ENCODE measurements at places on chromosomes 12 and 14.

- no peak for DNase-seq
These were observed 9.6 kb downstream of the RDH16 start for GRCh38 chr12:56947633-56948456.

- peak; percentile 78 for DNase-seq
These were observed 9.3 kb upstream of the ESR2 start for GRCh38 chr14:64303471-64303917.

DNA sequence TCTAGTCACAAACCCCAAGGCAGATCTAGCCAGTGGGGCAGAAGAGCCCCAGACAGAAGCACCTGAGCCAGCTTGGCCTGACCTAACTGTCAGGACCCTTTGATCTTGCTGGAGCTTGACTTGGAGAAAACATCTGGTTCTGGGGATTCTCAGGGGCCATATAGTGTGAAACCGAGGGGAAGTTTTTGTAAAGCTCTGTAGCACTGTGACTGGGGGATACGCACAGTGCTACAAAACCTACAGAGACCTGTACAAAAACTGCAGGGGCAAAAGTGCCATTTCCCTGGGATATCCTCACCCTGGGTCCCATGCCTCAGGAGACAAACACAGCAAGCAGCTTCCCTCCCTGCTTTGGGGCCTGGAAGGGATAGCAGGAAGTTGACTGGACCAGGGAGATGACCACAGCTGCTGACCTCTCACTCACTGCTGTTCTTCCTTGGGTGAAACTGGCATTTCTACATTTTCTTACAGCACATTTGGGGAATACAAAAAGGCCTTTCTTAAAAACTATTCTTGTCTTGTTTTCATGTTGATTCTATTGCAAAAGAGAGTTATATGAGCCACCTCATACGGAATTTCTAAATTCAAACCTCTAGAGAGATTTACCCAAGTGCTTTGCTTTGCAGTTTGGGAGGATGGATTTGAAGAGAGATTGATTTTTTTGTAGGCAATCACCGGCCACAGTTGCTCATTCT lies 140.0 kb downstream of the DAD1 start:
- DNase-seq: no peak

DNA sequence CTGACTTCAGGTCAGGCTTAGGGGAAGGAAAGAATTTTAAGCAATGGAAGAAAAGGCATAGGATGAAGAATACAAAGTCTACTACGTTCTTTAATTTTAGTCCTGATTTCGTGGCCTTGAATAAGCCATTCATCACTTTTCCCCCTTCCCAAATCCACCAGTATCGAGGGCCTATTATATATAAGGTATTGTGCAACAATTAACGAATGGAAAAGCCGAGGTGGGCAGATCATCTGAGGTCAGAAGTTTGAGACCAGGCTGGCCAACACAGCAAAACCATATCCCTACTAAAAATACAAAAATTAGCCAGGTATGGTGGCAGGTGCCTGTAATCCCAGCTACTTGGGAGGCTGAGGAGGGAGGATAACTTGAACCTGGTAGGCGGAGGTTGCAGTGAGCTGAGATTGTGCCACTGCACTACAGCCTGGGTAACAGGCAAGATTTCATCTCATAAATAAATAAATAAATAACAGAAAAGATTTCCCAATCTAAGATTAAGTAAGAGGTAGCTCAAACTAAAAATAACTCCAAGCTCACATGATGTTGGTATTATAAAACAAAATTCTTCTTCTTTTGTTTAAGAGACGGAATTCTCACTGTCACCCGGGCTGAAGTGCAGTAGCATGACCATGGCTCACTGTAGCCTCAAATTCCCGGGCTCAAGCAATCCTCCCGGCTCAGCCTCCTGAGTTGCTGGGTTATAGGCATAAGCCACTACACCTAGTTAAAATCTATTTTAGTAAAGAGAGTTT lies 58.3 kb upstream of the NR2C1 start:
- DNase-seq: peak; percentile 11

- DNase-seq: no peak
These were observed 252.4 kb upstream of the SYT1 start for GRCh38 chr12:78612190-78612589.

DNA sequence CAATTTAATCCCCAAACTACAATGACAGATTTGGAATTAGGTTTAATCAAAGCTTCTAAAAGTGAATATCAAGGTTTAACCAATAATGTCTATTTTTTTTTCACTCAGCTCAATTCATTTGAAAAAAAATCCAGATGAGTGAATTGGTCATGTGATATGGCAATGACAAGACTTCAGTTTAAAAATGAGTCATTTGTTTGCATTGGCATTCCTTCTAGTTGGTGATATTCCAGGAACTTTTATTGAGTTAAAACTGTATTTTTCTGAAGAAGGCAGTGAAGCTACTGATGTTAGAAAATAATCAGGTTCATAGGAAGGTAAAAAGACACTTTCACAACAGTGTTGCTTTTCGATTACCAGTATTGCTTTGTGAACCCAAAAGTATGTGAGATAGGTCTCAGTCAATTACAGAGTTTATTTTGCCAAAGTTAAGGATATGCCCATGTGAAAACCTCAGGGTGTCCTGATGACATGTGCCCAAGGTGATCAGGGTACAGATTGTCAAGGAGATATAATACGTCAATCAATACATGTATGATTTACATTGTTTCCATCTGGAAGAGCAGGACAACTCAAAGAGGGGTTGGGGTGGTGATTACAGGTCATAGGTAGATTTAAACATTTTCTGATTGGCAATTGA lies 1214.9 kb downstream of the GALC start:
- no peak for DNase-seq

- no peak for DNase-seq
These were observed 181.3 kb downstream of the ZFP36L1 start for GRCh38 chr14:68611599-68611998.

Data from lung (tissue), 17 donors.